Jurkat, Clone E6-1 (cell line): ENCODE measurements at places on chromosomes 11 and 22.

DNA sequence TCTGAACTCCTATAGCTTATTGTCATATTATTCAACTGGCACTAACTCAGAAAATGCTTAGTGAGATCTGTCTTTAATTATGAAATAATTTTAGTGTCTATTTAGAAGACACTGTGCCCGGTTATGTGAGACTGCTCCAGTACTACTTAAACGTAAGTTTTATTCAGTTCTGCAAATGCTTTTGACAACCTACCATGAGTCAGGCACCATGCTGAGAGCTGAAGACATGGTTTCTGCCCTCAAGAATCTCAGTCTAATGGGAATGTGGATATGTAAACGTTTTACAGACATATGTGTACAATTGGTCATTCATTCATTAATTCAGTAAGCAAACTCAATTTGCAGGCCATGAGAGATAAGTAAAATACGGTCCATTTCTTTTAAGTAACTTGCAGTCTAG lies 40.0 kb downstream of the DCUN1D5 start:
- no peak for DNase-seq

GRCh38 chr22:37981282-37982011 lies 2.9 kb downstream of the SOX10 start:
- no peak for DNase-seq

DNA sequence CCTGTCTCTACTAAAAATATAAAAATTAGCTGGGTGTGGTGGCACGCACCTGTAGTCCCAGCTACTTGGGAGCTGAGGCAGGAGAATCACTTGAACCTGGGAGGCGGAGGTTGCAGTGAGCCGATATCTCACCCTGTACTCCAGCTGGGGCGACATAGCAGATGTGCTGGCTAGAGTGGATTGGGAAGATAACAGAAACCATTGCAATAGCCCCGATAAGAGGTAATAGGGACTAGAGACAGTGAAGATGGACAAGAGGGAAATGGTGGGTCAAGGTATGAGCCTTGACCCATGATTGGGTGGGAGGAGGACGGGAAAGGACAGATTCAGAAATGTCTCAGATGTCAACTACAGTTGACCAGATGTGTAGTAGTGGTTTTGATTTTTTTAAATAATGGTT lies 6.1 kb downstream of the SWAP70 start:
- DNase-seq = no peak

GRCh38 chr11:6621711-6622211 lies 2.5 kb upstream of the TPP1 start:
- no peak for DNase-seq

GRCh38 chr11:40287916-40288803 lies 1171.3 kb downstream of the LRRC4C start:
- no peak for DNase-seq

- no peak for DNase-seq
These were observed 1.8 kb upstream of the FLI1 start for GRCh38 chr11:128691802-128692752.

GRCh38 chr11:45621588-45621987 lies 43.8 kb downstream of the CHST1 start:
- DNase-seq = no peak

GRCh38 chr11:19628018-19628417 lies 84.6 kb upstream of the NAV2 start:
- DNase-seq = no peak

DNA sequence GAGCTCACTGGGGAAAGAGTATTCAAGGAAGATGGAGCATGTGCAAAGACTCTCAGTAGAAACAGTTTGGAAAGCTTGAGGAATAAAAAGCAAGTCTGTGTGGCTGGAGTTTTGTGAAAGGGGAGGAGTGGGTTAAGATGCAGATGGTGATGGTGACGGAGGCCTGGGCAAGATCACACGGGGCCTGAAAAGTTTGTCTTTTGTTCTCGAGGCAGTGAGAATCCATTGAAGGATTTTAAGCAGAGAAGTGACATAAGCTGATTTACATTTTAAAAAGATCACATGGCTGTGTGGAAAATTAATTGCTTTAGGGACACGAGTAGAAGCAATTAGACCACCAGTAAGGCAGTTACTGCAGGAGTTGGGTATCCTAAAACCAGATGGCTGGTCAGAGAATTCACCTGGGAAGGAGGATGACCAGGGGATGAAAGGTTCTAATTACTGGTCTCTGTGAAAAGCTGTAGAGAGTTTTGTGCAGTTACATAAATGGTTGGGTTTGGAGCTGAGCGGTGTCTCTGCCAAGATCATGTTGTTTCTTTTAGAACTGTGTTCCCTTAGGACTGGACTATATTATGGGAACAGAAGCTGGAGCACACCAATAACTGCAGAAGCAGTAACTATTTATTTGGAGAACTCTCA lies 7.1 kb downstream of the RRP8 start:
- DNase-seq = no peak

- no peak for DNase-seq
These were observed 52.3 kb upstream of the SERPIND1 start for GRCh38 chr22:20721409-20722218.

GRCh38 chr22:17368554-17369438 lies 464 bp upstream of the CECR2 start:
- DNase-seq = peak; percentile 17

DNA sequence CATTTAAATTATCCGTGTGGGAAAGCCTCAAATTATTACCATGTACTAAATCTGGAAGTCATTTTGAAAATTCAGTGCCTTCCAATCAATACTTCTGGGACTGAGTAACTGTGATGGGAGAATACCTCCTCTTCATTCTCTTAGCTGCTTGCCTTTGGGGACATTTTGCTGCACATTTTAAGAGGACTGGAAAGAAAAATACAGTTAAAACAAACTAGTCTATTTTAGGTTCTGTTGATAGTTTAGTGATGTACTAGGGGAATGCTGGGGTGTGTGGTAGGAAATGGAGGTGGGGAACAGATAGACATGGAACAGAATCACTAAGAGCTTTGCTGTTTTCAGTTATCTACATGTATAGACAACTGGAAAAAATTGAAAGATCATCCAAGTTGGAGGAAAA lies 65.7 kb upstream of the APOA1 start:
- no peak for DNase-seq

DNA sequence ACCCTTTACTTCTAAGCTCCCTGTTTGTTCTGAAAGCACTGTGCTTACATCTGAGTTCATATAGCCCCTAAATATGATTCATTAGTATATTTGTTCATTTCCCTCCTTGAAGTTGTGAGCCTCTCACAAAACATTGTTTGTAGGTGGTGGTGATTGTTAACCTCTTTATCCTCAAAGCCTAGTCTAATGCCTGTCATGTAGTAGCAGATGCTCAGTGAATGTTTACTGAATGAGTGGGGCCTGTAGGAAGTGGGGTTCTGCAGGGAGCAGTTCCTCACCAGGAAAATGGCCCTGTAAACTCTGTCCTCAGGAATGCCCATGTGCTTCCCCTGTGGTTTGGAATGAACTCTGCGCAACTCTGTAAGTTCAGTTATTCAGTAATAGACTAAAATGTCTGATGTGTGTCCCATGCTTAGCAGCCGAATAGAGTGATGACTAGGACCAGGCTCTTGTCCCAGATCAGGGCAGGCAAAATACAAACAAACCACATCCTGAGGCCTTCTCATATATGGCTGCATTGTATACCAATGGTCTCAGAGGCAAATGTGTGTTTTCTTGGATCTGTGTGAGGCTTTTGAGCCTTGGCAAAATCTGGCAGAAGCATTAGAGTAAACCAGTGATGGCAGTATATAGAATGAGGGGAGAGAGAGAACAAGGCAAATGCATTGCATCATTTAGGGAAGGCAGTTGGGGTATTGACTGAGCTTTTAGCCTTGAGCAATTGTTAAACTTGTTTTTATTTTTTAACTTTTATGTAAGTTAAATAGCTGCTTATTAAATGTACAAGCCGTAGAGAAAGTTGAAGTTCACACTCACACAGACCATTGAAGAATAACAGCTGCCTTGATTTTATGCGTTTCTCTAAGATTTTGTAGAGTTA lies 91.4 kb upstream of the BIRC3 start:
- DNase-seq = no peak

DNA sequence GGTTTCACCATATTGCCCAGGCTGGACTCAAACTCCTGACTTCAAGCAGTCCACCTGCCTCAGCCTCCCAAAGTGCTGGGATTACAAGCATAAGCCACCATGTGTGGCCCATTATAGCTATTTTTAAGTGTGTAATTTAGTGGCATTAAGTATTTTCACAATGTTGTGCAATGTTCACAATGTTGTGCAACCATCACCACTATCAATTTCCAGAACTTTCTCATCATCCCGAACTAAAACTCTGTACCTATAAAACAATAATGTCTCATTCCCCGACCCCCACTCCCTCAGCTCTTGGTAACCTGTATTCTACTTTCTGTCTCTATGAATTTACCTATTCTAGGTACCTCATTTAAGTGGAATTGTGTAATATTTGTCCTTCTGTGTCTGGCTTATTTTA lies 7.5 kb downstream of the CFAP68 start:
- DNase-seq = no peak

DNA sequence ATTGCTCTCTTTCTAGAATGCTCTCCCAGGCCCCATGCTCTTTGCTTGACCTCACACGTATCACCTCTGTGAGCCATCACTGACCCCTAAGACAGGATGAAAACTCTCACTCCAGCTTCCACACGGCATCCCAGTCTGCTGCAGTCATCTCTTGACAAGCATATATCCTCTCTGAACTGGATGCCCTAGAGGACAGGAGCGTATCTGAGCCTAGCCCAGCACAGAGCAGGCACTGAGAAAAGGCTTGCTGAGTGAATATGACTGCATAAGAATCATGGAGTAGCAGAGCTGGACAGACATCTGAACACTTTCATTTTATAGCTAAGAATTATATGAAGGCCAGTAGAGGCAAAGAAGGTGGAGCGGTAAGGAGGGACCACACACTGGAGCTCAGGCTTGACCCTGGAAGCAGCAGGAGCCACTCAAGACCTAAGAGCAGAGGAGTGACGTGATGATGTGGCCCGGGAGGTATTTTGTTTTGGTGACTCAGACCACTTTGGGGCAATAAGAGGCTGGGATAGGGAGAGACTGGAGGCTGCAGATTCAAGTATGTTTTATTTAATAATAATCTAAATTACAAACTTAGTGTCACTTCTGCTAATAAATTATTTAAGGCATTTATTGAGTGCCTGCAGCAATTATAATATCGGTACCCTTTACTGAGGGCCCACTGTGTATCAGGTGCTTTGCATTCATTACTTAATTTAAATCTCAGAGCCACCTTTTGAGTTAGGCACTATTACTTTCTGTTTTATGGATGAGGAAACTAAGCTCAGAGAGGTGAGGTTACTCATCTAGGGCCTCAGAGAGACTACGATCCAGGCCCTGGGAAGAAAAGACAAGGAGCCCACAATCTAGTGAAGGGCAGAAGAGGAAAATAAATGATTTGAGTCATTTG lies 42.6 kb downstream of the MAP6 start:
- no peak for DNase-seq

DNA sequence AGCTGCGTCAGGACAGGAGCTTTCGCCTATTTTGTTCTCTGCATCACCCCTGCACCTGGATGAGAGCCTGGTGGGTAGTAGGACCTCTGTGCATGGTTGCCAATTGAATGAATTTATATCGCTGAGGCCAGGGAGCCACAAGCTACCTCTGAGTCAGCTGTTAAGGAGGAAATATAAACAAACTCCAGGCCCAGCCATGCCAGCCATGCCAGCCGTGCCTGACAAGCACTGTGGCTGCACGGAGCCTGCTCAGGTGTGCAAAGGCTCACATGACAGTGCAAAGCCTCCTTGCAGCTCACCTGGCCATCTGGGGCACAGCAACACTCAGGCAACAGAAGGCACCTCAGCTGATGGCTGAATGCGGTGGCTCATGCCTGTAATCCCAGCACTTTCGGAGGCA lies 33.7 kb upstream of the LINC01488 start:
- DNase-seq = no peak

GRCh38 chr11:94303966-94304958 lies at the start of gene IZUMO1R:
TSS of gene IZUMO1R (plus strand) at chr11:94304580. CDS start at chr11:94305637, 1,057 bp downstream.
- no peak for DNase-seq

GRCh38 chr11:30016588-30017363 lies at the start of gene KCNA4:
TSS of gene KCNA4 (minus strand) at chr11:30017030. CDS start at chr11:30012678, 4,352 bp downstream.
- no peak for DNase-seq

- DNase-seq = no peak
These were observed 16.5 kb downstream of the RDX start for GRCh38 chr11:110279881-110280280.

- DNase-seq = no peak
These were observed 17.8 kb upstream of the PATZ1 start for GRCh38 chr22:31363885-31364465.

- no peak for DNase-seq
These were observed 102.1 kb downstream of the SLC1A2 start for GRCh38 chr11:35317253-35317652.

DNA sequence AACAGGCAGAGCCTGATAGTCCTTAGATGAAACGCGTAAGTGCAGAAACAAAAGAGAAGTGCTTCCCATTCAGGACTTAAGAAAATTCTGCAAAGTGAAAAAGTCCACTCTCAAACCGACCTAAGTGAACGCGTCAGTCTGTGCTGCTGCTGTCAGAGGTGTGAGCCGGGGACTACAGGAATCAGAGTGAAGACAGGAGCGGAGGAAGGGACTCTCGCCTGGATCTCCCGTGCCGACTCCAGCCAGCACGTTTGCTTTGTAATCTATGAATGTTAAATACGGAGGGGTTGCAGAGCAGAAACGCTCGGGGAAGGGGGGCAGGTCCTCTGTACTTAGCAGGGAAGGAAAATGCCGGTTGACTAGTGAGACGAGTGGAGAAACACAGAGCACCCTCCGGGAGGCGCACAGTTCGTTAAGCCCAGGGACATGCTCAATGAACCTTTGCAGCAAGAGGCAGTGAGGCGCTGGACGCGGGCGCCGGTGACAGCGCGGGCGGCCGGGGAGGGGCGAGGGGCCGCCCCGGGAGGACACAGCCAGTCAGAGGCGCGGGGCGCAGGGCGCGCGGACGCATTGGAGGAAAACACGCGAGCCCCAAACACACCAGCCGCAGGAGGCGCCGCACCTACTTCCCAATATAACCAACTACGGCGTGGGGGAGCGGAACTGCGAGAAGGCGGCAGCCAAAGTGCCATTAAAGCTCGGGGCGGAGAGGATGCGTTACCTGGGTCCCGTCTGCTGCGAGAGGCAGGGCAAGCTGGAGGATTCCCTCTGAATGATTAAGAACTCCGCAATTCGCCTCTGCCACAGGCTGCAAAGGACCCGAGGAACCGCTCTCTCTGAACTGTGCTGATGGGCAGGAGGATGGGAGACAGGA lies at the start of gene CNTN5:
TSS of gene CNTN5 (plus strand) at position 598 of the 874 bp plus-strand sequence.
- peak; percentile 1 for DNase-seq

GRCh38 chr11:110453684-110454354 lies 24.1 kb downstream of the FDX1 start:
- no peak for DNase-seq

- no peak for DNase-seq
These were observed 75.1 kb upstream of the ARFGAP3 start for GRCh38 chr22:42932197-42932519.

- no peak for DNase-seq
These were observed 404.5 kb downstream of the INSC start for GRCh38 chr11:15519124-15519791.
